ENCODE measurements at places on chromosomes 3 and 15.

DNA sequence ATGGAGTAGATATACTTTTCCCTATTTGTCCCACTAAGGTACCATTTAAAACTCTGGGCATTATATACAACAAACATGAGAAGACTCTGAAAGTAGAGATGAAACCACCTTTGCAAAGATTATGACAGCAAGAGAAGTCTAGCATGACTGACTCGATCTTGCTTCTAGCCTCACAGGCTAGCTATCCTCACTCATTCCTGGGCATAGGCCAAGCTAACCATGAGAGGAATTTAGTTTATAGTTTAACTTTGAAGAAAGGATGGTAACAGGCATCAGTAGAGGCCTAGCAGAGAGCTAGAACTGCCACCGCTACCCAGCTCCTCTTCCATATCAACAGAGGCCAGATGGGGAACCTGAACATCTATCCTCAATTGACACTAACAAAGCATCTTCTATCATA lies 63.5 kb upstream of the FSIP1 start:
- no peak for DNase-seq

- no peak for DNase-seq
Measured at GRCh38 chr15:92383519-92384324, 10.0 kb upstream of the ST8SIA2 start.

DNA sequence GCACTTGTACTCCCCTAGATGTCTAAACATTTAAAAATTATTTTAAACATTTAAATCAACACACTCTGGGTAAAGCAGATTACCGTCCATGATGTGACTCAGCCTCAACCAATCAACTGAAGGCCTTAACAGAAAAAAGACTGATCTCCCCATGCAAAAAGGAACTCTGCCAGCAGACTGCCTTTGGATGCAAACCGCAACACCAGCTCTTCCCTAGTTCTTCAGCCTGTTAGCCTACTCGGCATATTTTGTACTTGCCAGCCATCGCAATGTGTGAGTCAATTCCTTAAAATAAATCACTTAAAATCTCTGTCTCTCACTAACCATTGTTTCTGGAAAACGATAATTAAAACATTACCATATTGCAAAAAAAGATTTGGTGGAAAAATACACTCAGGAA lies 375.9 kb downstream of the RSL24D1 start:
- DNase-seq: peak; percentile 74

GRCh38 chr3:97928986-97929385 lies 43.2 kb downstream of the RIOX2 start:
- no peak for DNase-seq

GRCh38 chr3:37054370-37054769 lies 61.1 kb downstream of the MLH1 start:
- DNase-seq: peak; percentile 76

- no peak for DNase-seq
Measured at GRCh38 chr3:42133500-42134298, 42.5 kb downstream of the TRAK1 start.

- DNase-seq: no peak
Measured at GRCh38 chr3:55704521-55704920, 217.4 kb upstream of the WNT5A start.

GRCh38 chr3:48685293-48685602 lies 467 bp downstream of the NCKIPSD start:
- DNase-seq: no peak

DNA sequence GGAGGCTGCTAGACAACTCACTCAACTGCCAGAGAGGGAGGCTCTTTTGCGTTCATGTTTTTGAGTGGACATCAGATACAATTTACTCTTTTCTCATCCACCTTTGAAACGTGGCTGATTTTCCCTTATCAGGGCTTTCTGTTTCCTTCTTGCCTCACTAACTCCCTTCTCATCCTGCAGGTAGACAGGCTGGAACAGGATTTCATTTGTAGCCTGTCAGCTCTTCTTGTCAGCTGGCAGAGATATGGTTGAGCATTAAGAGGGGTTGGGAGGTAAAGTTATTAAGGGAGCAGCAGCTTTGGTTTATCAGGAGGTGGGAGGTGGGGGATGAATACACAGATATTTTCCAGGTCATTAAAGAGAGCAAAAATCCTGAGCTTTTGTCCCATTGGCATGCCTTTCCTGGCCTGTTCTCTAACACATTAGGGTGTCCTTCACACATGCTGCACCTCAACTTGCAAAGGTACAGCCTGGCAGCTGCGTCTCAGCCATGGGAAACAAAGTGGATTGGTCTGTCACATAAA lies 73.5 kb downstream of the PPM1L start:
- DNase-seq: no peak

- no peak for DNase-seq
Measured at GRCh38 chr3:46709721-46710120, 7.9 kb downstream of the PRSS50 start.

All from suppressor macrophage treated with lipopolysaccharide for 1 hour (primary cell).